ENCODE measurements at places on chromosomes 2 and 18.

GRCh38 chr18:44859751-44860439, 179.2 kb downstream of the SETBP1 start:
- no peak for DNase-seq

- DNase-seq = no peak
These were observed 39.2 kb downstream of the GALNT1 start for GRCh38 chr18:35620765-35621164.

- no peak for DNase-seq
These were observed 74.5 kb downstream of the POLR1A start for GRCh38 chr2:86031151-86031550.

DNA sequence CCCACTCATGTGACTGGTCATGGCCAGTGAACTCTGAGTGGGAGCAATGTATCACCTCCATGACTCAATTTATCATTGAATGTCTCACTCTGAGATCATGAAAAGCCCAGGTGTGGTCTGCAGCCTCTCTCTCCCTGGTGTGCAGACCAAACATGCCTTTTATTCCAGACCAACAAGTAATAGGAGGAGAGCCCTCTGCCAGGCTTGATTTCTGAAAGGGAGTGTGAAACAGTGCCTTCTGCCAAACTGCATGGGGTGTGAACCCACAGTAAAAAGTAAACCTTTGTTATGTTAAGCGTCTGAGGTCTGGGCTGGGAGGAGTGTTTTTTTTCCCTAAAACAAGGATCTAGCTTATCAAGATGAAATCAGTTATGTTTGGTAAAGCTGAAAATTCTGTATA, 601.2 kb downstream of the ADCYAP1 start:
- DNase-seq = no peak

DNA sequence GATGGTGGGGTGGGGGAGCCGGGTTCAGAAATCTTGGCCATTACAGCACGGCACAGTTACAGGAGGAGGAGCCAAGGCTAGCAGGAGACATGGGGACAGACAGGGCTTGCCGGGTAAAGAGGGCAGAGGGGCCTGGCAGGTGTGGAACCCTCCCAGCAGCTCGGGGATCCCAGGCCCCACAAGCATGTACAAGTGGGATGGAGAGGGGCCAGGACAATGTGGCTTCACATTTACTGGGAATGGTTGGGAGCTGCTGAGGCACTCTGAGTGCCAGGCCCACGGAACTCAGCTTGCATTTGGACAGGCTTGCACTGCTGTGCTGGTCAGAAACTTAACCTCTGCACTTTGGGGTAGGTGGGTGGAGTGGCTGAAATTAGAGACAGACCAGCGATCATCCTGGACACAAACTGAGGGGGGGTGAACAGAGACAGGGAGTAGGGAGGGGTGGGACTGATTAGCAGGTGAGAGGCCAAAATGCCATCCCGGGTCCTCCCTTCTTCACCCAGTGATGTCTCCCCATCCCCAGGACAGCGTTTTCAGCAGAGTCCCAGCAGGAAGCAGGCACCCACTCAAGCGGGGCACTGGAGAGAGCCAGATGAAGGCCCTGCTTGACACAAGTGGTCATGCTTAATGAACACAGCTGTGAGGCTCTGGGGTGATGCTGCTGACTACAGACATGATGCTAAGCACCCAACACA, 9.6 kb downstream of the PER2 start:
- DNase-seq = no peak

DNA sequence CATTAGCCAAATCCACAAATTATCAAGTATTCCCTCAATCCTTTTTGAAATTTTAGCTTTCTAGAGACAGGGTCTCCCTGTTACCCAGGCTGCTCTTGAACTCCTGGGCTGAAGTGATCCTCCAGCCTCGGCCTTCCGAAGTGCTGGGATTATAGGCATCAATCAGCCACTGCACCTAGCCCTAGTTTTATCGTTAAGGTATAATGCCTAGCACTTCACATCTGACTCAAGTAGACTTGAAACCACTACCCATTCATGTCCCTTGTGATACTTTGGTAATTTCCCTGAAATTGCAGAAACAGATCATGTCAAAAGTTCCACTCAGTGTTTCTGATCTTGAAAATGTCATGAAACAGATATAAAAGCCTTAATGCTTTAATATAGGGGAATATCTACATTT, 26.3 kb downstream of the MEX3C start:
- no peak for DNase-seq

DNA sequence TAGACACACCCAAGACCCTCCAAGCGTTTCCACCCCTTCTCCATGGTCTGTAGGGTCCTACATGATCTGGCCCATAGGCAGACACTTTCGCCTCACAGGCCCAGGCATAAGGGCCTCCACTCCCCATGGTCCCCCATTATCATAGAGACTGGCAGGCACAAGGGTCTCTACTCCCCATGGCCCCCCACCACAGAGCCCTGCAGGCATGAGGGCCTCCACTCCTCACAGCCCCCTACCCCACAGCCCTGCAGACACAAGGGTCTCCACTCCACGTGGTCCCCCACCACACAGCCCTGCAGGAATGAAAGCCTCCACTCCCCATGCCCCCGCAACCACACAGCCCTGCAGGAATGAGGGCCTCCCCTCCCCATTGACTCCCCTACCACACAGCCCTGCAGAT, 159.7 kb upstream of the AGAP1 start:
- DNase-seq = no peak

- DNase-seq = no peak
These were observed 30.7 kb upstream of the IL1R1 start for GRCh38 chr2:102111823-102112222.

DNA sequence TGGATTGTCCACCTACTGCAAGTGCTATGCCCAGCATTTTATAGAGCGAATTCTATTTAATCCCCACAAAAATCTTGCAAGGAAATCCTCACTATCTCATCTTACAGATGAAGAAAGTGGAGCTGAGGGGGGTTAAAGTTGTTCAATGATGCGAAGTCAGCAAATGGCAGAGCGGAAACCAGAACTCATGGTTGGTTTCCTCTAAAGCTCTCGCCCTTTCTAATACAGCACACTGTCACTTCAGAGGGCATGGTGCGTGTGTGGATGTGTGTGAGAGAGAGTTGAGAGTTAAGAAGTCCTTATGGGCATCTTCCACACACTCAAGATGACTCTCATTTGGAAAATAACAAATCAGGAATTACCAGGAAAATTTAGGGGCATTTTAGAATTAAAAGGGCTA, 78.4 kb downstream of the TGFA start:
- peak; percentile 27 for DNase-seq

DNA sequence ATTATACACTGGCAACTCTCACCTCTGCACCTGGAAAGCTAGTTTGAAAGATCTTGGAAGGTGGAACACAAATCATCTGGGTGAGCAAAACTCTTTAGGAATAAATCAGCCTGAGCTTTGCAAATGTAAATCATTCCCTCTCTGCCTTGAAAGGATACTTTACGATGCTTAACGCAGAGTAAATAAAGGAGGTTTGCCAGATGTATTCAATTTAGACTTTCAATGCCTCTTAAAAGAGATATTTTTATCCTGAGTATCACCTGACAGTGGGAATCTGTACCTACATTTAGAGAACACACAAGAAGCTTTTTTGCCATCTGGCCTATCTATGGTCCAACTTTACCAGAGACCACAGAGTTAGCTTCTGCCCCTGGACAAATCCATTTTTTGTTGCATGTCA, 983.2 kb upstream of the CDH2 start:
- DNase-seq = no peak

DNA sequence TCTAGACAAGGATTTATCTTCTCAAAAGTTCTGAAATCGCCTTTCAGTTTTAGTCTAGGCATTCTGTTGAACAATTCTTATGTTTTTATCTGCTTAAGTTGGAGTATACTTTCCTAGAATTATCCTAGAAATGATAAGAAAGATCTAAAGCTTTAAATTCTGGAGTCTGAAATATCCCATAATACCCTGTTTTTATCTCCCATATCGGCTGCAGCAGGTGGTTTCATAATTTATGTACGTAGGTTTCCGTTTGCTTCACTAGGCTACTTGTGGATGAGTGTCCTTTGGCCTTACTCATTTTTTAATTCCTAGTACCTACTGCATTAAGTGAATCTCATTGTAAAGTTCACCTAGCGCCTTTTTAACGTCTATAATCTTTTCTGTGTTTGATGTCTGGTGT, 58.5 kb upstream of the MGAT5 start:
- no peak for DNase-seq

DNA sequence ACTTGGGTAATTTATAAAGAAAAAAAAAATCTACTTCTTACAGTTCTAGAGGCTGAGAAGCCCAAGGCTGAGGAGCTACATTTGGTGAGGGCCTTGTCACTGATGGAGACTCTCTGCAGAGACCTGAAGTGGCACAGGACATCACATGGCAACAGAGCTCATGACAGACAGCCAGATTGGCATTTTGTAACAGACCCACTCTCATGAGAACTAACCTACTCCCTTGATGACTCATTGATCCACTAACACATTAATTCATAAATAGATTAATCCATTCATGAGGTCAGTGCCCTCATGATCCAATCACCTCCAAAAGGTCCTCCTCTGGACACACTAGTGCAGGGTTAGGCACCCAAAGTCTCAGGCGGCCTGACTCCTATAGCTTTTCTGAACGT, 318.4 kb downstream of the GULP1 start:
- no peak for DNase-seq

- DNase-seq = peak; percentile 20
These were observed 297.6 kb upstream of the STON1 start for GRCh38 chr2:48232351-48232750.
